T-cell (primary cell): ENCODE measurements at places on chromosomes 12 and 14.

DNA sequence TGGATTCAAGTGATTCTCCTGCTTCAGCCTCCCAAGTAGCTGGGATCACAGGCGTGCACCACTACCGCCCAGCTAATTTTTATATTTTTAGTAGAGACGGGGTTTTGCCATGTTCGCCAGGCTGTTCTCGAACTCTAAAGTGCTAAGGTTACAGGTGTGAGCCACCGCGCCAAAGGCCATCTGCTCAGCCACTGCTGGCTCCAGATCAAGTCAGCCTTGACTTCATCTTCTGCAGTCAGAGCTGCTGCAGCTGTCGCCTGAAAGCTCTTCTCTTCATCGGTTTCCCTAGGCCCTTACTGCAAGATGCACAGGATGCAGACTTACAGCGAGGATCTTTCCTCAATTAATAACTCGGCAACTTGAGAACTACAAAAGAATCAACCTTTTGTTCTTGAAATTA is 66.8 kb downstream of the CLIP1 start:
- no peak for DNase-seq

- DNase-seq = no peak
Measured at GRCh38 chr14:86153480-86153879, 623.5 kb downstream of the FLRT2 start.

GRCh38 chr12:105348142-105348541 is 17.7 kb downstream of the C12orf75 start:
- DNase-seq = no peak

DNA sequence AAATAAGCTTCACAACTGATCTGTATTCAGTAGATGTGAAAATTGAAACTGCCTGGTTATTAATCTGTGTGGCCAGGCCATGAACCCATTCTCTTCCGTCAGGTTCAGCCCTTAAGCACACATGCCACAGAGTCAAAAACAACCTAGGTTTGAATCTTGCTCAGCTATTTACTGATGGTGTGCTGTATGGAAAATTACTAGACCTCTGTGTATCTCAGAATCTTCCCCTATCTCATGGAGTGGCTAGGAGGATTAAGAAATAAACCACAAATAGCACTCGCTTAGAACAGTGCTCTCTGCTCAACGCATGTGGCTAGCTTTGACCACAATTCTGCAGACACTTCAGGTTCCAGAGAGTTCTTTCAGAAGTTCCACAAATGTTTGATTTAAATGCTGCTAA is 240.7 kb upstream of the PLEKHG7 start:
- no peak for DNase-seq

- no peak for DNase-seq
Measured at GRCh38 chr14:68816943-68817430, 24.1 kb upstream of the ZFP36L1 start.

DNA sequence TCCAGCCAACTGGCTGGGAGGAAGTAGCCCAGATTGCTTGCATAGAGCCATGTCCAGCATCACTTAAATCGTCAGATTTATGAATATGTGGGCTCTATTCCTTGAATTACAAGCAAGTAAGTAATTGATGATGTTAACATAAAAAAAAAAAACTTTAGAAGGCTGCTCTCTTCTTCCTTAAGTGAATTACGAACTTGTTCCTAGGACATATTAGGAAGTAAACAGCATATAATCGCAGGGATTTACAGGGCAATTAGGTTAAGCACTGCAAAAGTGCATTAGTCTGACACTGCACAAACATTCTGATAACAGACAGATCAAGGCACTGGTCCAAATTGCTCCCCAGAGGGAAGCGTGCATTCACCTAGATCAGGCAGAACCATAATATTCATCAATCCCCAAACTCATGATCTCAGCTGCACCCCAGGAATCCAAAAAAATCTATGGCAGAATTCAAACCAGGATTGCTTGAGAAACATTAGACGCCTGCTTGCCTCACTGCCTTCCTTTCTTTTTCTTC is 293.2 kb downstream of the TMEM132D start:
- DNase-seq = no peak

DNA sequence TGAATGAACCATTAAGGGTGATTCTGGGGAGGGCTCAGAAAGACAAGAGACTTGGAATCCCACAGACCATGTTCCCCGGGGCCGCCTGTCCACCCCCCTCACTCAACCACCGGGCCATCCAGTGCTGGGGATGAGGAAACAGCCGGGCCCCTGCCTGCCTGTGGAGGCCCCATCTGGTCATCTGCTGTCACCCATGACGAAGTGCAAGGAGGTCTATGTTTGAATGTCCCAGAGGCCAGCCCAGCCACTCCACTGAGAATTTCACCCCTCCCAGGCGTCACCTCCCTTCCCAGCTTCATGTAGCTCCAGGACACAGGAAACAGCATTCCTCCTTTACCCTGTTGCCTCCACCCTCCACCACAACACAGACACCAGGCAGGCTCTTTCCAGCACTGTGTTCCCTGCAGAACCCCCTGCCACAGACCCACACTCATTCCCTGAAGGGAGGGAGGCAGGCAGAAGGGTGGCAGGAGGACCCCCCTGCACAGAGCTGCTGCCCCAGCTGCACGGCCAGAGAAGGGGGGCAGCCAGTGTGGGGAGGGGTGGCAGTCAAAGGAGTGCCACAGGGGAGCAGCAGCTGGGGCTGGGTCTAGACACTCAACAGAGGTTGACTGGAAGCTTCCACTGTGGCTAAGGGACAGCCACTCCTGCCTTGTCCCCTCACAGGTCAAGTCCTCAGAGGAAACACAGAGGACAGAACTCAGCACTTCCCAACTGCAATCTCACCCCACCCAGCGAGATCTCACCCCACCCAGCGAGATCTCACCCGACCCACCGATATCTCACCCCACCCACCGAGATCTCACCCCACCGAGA is 50.3 kb upstream of the PPP2R5C start:
- no peak for DNase-seq

DNA sequence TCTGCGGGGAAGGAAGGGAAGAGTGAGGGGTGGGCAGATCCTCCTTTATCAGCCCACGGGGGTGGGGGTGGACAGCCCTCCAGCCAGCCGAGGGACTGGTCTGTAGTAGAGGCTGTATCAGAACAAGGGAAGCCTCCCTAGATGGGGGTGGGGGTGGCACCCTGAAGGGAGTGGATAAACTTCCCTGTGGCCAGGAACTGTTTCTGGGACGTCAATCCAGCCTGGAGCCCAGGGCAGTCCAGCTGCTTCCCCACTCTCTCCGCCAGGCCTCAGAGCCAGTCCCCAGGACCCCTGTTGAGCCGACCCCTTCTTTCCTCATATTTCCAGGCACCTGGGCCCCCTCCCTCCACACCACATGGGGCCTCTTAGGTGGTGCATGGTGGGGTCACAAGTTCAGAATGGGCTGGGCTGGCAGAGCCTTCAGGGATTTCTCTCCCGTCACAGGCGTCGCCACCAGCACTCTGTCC is 6.7 kb downstream of the PLD4 start:
- no peak for DNase-seq

GRCh38 chr12:10363658-10363913 is 26.3 kb downstream of the KLRK1 start:
- DNase-seq = no peak

DNA sequence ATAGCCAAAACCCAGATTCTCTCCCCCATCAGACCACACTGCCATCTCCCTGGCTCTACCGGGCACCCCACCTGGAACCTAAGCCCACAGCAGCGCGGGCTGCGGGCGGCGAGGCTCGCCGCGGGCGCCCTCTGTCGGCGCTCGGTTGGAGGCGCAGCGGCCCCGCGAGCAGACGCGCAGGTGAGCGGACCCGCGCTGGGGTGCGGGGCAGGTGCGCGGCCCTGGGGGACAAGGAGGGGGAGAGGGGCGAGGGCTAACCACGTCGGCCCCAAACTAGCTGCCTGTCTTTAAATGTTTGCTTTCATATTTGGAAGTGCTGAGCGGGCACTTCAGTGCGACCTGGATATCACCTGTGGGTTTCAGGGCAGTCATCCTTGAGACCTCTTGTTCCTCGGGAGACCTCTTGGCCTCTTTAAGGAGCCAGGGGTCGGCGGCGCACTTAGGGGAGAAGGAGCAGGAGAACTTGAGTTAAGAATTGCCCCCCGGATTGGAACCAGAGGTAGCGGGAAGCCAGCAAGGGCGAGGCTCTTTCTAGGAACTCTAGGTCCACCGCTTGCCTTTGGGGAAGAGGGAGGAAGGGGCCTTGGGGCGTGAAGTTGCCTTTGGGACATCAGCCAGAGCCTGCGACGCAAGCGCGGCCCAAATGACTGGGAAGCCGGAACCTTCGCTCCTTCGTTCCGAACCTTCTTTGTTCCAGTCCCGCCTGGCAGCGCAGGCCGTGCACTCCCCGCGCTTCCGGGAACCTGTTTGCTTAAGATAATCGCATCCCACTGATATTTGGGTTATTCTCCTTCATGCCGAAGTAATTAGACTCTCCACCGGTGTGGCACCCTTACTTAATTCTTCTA is 78.7 kb downstream of the NEDD1 start:
- DNase-seq = no peak

GRCh38 chr14:63956326-63956725 is 103.5 kb downstream of the SYNE2 start:
- no peak for DNase-seq

- no peak for DNase-seq
Measured at GRCh38 chr14:101063121-101063520, 159.6 kb upstream of the RTL1 start.

DNA sequence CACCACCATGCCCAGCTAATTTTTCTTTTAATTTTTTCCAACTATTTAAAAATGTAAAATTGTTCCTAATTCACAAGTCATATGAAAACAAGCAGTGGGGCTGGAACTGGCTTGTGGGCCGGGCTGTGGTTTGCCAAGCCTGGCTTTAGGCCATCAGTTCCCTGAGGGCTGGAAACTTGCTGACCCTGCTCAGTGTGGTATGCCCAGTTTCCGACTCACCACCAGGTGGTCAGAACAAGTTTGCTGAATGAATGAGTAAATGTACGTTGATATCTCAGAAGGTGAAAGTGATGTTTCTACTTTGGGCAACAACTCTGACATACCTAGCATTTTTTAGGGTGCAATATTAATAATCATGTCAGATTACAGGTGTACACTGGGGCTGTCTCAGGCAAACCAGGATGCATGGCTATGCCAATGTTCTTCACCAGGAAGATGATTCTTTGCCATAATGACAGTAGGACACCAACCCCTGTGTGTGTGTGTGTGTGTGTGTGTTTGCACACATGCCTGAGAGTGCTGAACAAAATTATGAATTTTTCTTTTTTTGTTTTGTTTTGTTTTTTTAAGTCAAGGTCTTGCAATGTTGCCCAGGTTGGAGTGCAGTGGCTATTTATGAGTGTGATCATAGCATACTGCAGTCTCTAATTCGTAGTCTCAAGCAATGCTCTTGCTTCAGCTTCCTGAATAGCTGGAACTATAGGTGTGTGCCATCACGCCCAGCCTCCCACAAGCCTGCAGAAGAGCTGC is 106.1 kb downstream of the PTPN11 start:
- DNase-seq = no peak

DNA sequence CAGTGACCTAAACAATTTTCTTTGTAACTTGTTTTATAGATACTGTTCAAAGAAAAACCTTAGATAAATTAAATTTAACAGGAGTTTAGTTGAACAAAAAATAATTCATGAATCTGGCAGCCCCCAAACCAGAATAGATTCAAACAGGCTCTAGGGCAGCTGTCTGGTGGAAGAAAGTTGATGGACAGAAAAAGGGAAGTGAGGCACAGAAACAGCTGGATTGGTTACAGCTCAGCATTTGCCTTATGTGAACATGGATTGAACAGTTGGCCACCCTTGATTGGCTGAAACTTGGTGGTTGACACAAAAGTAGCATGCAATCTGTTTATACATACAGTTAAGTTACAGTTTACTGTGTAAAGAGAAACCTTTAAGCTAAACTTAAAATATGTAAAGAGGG is 954.3 kb upstream of the FLRT2 start:
- DNase-seq = no peak

- DNase-seq = no peak
Measured at GRCh38 chr12:37672655-37673260, 643.8 kb upstream of the ALG10B start.

DNA sequence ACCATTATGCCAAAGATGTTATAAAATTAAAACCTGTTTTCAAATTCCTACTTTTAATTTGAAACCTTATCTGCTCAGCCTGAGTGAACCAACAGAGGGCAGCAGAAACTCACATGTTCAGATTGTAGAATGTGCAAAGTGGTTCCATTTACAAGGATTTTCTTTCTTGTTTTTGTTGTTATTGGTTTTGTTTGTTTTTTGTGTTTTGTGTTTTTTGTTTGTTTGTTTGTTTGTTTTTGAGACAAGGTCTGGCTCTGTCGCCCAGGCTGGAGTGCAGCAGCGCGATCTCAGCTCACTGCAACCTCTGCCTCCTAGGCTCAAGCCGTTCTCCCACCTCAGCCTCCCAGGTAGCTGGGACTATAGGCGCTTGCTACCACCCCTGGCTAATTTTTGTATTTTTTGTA is 22.8 kb upstream of the GARIN2 start:
- DNase-seq = no peak

- no peak for DNase-seq
Measured at GRCh38 chr14:21711360-21711961, 37.8 kb upstream of the OR4E1 start.

DNA sequence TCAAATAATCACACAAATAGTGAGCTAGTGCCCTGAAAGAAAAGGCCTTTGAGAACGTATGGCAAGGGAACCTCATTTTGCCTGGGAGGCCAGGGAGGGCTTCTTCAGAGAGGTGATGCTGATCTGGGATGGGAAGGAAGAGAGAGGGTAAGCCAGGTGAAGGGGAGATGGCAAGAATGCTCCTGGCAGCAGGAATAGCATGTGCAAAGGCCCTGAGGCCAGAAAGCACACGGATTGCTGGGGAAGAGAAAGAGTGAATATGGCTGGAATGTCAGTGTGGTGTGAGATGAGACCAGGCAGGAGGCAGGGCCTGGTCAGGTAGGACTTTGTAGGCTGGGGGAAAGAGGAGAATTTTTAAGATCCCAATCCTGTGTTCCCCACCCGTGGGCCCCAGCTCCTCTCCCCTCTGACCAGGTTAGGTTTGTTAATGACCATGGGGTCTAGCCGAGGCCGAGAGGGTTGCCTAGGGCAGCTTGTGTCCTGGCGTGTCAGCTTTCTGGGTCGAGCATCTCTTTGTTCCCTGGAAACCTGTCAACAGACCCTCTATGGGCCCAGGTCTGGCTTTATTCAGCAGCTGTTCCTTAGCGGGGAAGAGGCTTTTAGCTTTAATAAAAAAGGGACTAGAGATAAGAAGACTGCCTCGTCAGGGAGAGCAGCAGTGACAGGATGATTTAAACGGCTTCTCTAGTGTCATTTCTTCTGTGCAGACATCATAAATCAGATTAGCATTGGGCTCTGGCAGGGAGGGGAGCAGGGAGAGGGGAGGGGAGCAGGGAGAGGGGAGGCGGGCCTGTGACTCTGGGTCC is 123.4 kb downstream of the ADCK1 start:
- DNase-seq = no peak

- DNase-seq = no peak
Measured at GRCh38 chr14:26990946-26991345, 393.1 kb upstream of the NOVA1 start.

DNA sequence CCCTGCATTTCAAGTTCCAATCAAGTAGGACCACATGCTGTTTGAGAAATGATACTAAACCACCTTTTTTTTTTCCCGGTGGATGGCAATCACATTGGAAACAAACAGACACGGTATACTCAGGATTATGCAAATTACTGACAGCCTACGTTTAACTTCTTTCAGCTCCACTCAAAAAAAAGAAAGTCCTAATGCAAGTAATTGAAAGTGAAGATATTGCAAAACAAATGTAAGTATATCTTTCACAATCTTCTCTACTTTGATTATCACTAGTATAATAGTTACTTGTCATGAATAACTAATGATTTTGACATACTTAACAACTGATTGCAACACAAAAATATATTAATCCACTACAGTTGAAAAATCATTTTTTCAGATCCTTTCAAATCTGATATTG is 2.6 kb upstream of the OSBPL8 start:
- DNase-seq = no peak
